Panc1 (cell line): ENCODE measurements at places on chromosomes 6 and 20. TPM values are rescaled to one million over a fixed set of nuclear protein-coding genes. Genes with fewer than 3 reads are reported as not detected.

Gene ZDHHC14
- total RNA-seq = 19.9 TPM

Gene LTA
- total RNA-seq = 0.72 TPM

Gene UST
- total RNA-seq = 0.15 TPM

Gene AKAP7
- 3.2 TPM for total RNA-seq

Gene CAGE1
- not detected for total RNA-seq

Gene DEFB129
- not detected for total RNA-seq

Gene PEX3
- 16.5 TPM for total RNA-seq

Gene HTR1E
- total RNA-seq = not detected

Gene OR12D3
- not detected for total RNA-seq

Gene SRSF12
- 0.28 TPM for total RNA-seq

Gene FNDC11
- total RNA-seq = 1.3 TPM

Gene HDGFL1
- total RNA-seq = not detected

Gene CCN6
- 3.0 TPM for total RNA-seq

Gene RSPO3
- total RNA-seq = not detected

Gene ARMH2
- not detected for total RNA-seq

Gene PAK5
- total RNA-seq = not detected

Gene ADGRF1
- 0.95 TPM for total RNA-seq

Gene ELOVL2
- total RNA-seq = 27.8 TPM

Gene SLC24A3
- total RNA-seq = not detected

Gene SULF2
- total RNA-seq = 1.4 TPM

Gene GABRR1
- not detected for total RNA-seq

Gene ZNF334
- total RNA-seq = 0.28 TPM

Gene GPX5
- not detected for total RNA-seq

Gene RAB44
- total RNA-seq = not detected

Gene BPIFB1
- total RNA-seq = 0.10 TPM

Gene KHDC1L
- total RNA-seq = not detected

Gene LINC00237
- not detected for total RNA-seq

Gene UBD
- total RNA-seq = 0.54 TPM

Gene ETV7
- 2.0 TPM for total RNA-seq

Gene PTPRT
- not detected for total RNA-seq

Gene PACRG
- total RNA-seq = 0.59 TPM

Gene CGA
- total RNA-seq = not detected

Gene CAP2
- total RNA-seq = 37.0 TPM

Gene UNC5CL
- 0.36 TPM for total RNA-seq

Gene MAPK14
- 42.3 TPM for total RNA-seq

Gene SCRT2
- total RNA-seq = not detected

Gene LIN28B
- total RNA-seq = 5.8 TPM

Gene NOTCH4
- total RNA-seq = 2.0 TPM

Gene DPPA5
- not detected for total RNA-seq

Gene SYCP2
- total RNA-seq = 39.7 TPM

Gene ZSCAN26
- total RNA-seq = 6.6 TPM

Gene SH3BGRL2
- 8.5 TPM for total RNA-seq

Gene LTB
- total RNA-seq = 3.7 TPM

Gene PHACTR3
- 0.10 TPM for total RNA-seq

Gene FAM83C
- not detected for total RNA-seq

Gene HLA-DOA
- total RNA-seq = 0.08 TPM

Gene SAMD3
- total RNA-seq = not detected
